Lung microvascular endothelial cell (primary cell): ENCODE measurements at places on chromosomes 7 and 10. TPM values are rescaled to one million over a fixed set of nuclear protein-coding genes. Genes with fewer than 3 reads are reported as not detected.

- DNase-seq = peak; percentile 20
Measured at GRCh38 chr7:38451840-38452239, 178.4 kb upstream of the TARP start.

DNA sequence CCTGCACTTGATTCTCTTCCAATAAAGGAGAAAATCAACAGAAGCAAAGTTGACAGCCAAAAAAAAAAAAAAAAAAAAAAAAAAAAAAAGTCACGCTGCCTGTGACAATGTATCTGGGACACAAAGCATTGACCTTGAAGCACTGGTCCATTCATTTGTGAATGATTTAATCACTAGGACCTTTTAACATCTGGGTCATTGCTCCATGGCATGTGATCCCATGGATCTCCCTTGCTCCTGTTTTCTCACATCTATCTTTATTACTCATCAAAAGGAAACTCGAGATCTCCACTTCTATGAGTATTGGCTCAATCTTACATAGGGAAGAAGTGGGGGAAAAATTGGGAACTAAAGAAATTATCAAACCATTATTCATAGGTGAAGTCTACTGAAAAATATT, 89.6 kb upstream of the SMIM30 start:
- DNase-seq = no peak

- DNase-seq = no peak
Measured at GRCh38 chr7:155581107-155581830, 34.9 kb upstream of the CNPY1 start.

- DNase-seq = no peak
Measured at GRCh38 chr10:116403740-116404250, 23.9 kb upstream of the PNLIPRP3 start.

DNA sequence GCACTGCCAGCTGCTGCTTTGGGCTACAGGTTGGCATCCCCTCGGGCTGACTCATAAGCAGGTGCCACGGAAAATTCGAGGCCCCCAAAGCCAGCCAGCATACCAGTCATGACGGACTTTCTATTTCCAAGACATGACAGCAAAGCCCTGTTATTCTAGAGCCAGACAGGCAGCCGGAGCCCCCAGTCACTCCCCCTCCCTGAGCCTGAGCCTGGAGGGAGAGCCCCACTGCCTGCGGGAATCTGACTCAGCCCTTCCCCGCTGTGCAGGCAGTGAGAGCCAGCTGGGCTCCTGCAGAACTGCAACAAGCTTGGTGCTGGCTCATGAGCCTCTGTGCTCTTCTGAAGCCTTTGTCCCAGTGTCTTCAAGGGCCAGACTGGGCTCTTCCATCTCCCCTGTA, 15.8 kb downstream of the BTBD16 start:
- DNase-seq = no peak

GRCh38 chr10:5354068-5354467, 10.7 kb upstream of the UCN3 start:
- DNase-seq = no peak

GRCh38 chr10:100744136-100744986, 1.0 kb upstream of the PAX2 start:
- no peak for DNase-seq

DNA sequence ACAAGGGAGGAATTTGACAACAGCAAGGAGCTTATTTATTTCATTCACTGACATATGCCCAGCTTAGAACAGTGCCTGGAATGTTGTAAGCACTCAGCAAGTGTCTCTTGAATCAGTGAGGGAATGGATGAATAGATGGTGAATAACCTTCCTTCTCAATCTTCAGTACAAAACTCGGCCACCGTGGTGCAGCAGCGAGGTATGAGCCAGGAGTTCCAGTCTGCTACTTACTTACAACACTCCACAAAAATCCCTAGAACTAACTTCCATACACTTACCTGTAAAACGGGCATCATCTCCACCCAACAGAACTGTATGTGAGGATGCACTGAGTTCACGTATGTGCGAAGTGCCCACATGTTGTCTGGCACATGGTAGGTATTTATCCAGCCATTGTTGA, 237.4 kb downstream of the WDR11 start:
- DNase-seq = no peak

GRCh38 chr10:122237331-122237990, 33.6 kb upstream of the BTBD16 start:
- DNase-seq = no peak

DNA sequence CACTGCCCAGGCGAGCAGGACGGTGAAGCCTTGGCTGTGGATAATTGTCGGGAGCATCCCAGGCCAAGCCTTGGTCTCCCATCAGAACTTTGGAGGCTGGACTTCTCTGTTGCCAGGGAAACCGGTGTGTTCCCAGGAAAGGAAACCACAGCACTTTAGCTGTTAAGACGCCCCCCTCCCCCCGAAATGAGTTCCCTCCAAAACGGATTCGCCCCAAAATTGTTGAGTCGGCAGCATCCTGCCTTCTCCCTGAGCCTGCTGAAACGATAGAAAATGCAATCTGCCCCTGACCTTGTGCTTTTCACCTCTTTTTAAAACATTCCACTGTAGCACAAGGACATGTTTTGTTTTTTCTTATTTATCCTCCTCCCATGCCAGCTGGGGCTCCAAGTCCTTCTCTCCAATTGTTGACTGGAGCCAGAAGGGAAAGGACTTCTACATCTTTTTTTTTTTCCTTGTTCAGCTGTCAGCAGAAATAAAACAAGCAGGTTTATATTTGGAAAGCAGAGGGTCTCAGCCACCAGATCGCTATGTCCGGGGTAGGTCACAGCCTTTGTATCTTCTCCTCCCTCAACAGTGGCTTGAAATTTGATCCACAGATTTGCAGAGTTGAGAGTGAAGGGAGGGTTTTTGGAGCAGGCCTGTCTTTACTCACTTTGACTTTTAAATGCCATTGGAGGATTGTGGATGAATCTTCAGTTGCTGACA, 116.5 kb downstream of the ZMIZ1 start:
- peak; percentile 21 for DNase-seq

The OR2F1 gene
- not detected in 2 replicates for total RNA-seq

The SLC29A3 gene
- total RNA-seq = 1.3 and 2.6 TPM in 2 replicates

The ALOX5 gene
- total RNA-seq = not detected in 2 replicates

The C10orf62 gene
- not detected in 2 replicates for total RNA-seq
